ENCODE measurements at places on chromosomes 6 and 20.

DNA sequence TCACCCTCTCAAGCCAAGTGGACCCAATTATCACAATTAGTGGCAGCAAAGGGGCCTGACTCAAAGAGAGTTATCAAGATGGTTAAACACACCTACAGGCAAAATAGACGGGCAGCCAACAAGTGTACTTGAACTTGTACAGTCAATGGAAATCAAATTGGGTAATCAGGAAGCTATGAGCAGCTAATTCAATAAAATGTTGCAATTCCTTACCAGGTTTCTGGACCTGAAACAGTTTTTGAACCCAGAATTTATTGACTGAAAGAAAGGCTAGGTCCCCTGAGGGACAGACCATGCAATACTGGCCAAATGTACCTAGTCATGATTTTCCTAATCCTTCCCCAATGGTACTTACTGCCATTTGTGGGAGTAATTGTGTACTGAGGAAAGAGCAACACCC lies 679.8 kb downstream of the EPM2A start:
- DNase-seq = no peak

- no peak for DNase-seq
These were observed 122.8 kb upstream of the BEND3 start for GRCh38 chr6:107237992-107238660.

- no peak for DNase-seq
These were observed 24.0 kb upstream of the LRRC1 start for GRCh38 chr6:53770780-53771249.

DNA sequence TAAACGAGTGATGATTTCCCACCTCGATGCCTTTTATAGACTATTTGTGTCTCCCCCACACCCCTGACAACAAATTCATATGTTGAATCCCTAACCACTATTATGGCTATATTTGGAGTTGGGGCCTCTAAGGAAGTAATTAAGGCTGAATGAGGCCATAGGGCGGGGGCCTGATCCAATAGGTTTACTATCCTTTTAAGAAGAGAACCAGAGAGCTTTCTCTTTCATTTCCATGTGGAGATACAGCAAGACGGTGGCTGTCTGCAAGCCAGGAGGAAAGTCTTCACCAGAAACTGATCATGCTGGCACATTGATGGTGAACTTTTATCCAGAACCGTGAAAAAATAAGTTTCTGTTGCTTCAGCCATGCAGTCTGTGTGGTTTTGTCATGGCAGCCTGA lies 38.9 kb upstream of the CLIC5 start:
- DNase-seq = no peak

DNA sequence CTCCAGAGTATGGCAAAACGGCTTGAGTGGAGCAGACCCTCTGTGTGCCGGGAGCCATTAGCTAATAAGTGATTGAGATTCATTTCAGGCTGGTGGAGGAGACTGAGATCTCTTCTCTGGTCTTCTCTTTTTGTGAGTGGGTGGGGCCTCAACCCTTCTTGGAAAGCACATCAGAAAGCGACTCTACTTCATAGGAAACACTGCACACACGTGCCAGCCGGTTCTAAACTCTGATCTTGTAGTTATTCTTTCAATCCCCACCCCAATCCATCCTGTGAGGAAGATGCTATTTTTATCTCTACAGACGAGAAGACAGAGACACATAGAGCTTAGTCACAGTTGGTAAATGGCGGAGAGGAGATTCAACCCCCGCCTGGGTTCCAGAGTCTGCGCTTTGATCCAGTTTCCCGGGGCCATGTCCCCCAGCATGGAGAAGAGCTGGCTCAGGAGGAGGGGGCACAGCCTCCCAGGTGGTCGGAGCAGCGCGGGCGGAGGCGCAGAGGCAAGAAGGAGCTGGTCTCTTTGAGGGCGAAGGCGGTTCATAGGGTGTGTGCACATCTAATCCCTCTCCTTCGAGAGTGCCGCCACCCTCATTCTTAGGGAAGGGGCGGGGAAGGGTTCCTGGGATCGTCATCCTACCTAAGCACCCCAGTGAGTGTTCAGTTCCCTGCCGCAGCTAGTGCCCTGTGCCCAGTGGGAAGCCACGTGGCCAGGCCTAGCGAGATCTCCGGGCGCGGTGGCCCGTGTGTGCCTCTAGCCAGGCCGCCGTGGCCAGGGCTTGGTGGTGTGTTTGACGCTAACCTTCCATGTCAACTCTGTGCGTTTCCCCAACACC lies 49.0 kb upstream of the TAGAP start:
- no peak for DNase-seq

GRCh38 chr6:170076466-170077165 lies 214.3 kb downstream of the DLL1 start:
- DNase-seq = no peak

GRCh38 chr6:44463728-44464450 lies 76.4 kb downstream of the CDC5L start:
- no peak for DNase-seq

DNA sequence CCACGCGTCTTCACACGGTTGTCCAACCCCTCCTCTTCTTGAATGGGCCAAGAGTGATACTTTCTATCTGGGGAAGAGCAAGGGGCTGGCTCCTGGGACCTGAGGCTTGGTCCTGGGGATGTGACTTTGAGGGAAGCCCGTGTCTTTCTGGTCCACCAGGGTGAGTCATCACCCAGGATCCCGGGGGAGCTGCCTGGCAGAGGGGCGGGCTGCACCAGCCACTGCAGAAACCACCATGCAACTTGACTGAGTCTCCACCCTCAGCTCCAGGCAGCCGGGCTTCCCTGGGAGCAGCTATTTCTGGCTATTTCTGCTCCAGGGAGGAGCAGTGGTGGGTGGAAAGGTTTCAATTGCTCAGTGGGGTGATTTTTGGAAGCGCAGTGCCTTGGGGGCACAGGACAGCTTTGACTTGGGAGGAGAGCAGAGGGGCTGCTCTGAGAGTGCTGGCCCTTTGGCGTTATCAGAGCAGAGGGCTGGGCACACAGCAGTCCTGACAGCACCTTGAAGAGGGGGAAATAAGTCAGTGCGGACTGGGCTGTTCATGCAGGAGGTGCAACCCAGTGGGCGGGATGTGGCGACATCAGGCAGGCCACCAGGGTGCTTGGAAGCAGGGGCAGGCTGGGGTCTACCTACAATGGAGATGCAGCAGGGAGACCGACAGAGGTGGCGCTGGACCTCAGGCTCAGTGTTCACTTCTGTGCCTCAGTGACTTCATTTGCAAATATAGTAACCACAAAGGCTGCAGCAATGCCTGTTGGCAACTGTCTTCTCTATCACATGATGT lies 45.1 kb upstream of the FAM83D start:
- DNase-seq = no peak

DNA sequence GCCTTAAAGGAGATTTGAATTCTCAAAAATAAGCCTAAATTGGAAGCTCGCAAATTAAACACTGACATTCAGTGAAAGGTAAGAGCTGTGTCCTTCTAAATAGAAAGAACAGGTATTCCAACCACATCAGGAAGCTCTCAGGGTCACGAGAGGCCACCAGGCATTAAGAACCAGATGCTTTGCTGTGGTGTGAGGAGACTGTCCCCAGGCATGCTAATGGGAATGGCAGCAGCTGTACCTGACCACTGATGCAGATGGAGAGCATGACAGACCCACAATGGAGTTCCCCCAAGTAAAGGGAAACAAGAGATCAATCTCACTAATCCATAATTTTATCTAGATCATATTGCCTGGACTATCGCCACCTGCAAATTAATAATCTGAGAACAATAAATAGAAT lies 658.9 kb upstream of the NOX3 start:
- no peak for DNase-seq

DNA sequence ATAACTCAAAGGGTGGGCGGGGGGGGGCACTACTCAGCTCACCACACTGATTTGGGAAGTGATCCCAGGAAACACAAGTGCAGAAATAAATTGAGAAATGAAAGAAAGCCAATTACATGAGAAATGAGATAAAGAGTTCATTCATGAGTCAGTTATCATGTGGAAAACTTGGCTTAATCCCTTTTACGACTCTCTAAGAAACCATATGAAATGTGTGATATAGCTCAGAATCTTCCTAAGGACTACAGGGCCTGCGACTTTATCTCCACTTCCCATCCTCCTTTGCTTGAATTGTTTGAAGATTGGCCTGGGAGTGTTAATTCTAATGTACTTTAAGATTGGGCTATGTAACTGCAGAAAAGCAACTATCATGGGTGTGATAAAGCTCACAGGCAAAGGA lies 3.6 kb upstream of the BTN2A2 start:
- no peak for DNase-seq

- DNase-seq = no peak
These were observed 150.4 kb downstream of the BFSP1 start for GRCh38 chr20:17380801-17381200.

DNA sequence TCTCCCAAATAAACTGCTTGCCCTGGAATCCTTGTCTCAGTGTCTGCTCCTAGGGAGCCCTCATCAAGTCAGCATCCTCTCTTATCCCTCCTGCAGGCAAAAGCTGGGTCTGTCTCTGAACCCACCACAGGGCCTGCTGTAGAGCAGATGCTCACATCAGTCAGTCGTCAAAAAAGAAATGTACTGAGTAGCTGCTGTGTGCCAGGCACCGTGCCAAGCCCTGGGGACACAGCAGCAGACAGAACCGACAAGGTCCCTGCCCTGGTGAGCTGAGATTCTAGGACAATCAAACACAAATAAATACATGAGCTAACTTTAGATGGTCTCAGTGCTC lies 68.5 kb downstream of the EYA2 start:
- no peak for DNase-seq

DNA sequence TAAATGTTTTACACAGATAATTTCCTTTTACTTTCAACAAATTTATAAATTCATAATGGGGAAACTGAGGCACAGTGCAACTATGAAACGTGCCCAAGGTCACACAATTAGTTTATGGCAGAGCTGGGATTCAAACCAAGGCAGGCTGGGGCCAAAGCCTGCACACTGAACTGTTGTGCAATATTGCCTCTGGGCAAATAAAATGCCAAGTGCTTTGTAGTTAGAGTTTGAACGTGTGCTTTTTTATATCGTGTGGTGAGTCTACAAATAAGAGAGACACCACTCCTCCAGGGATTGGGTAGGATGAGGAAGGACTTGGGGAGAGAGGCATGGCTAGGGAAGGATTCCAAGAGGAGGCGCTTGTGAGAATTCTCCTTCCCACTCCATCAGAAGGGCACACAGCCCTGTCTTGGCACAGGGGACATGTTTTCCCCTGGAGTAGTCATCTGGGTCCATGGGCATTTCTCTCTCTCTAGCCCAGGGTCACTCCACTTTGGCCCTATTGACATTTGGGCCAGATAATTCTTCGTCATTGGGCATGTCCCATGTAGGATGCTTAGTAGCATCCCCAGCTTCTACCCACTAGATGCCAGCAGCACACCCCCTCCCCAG lies 2.8 kb upstream of the CDH22 start:
- no peak for DNase-seq

GRCh38 chr6:147954938-147955337 lies 387.7 kb upstream of the SASH1 start:
- DNase-seq = no peak

DNA sequence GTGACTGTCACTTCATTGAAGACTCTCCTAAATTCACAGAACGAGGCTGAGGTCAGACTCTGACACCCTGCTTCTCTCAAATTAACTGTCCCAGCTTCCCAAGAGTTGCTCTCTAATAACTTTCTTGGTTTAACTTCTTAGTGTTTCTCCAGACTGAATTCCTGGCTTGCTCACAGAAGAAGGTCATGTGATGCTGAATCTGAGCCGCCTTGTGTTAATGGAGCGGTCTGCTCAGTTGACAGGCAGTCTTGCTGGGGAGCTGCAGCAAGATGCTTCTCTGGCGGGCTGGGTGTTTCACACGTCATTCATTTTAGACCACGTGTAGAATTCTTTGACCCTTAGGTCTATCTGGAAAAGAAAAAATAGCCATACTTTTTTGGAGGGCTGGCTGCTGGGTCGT lies 107.3 kb downstream of the FOXO3 start:
- DNase-seq = no peak

DNA sequence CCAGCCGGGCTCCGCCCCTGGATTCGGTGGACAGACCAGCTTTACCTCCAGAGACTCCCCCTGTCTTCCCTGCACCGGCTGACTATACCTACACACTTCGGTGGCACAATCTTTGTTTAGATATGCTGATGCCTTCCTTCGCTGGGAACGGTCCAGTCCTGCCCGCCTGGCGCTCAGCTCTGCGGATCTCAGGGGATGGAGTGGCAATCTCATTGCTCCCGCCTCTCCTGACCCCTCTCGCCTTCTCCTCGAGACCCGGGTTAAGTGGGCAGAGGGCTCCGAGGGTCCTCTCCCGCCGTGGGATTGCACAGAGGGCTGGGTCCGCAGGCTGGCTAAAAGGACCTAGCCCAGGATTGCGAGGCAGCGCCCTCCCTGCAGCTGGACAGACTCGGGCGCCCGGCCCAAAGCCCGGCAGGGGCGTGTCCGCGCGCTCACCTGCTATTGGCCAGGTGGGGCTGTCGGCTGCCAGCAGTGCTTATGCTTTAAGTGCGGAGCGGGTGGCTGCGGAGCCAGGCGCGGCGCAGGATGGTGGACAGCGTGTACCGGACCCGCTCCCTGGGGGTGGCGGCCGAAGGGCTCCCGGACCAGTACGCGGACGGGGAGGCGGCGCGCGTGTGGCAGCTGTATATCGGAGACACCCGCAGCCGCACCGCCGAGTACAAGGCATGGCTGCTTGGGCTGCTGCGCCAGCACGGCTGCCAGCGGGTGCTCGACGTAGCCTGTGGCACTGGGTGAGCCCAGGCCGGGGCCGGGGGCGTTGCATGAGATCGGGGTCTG lies at the start of gene GNMT:
GNMT (plus strand) TSS at position 512 of the 777 bp plus-strand sequence; CDS start at position 526, 14 bp downstream.
- peak; percentile 24 for DNase-seq

- no peak for DNase-seq
These were observed 26.6 kb downstream of the GLP1R start for GRCh38 chr6:39075010-39075686.

- DNase-seq = no peak
These were observed 25.2 kb downstream of the TRIM38 start for GRCh38 chr6:25987845-25988244.

DNA sequence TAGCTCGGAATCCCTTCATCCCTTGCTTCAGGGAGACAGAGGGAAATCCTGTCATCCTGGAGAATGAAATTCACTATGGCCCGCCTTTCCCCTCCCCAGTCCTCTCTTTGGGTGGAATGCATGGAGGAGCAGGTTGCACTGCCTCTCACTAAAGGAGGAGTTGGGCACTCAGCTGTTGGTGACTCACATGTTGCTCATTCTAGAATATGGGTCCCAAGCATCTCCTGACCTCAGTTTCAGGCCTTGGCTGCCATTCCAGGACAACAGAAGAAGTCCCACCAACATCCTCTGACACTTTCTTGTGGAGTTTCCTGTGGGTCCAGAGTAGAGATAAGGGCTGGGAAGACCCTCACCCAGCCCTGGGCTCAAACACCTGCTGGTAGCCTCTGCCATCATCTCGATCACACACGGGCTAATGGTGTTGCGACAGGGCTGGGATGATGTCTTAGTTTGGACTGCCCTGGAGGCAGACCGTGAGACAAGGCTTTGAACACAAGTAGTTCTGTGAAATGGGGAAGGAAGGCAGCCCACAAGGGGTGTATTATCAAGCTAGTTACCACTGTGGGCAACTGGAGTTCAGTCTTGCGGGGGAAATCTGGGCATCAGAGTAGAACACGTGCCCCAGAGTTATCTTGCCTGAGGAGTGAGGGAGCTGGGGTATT lies 52.4 kb upstream of the RNF24 start:
- DNase-seq = no peak

Measured in T-helper 2 cell (primary cell).